Stimulated activated CD4-positive, alpha-beta T cell treated with anti-CD3 and anti-CD28 coated beads, Interleukin-2, amount 100 ng/mL, for 24 hours (primary cell): ENCODE measurements at places on chromosomes 7 and 10.

DNA sequence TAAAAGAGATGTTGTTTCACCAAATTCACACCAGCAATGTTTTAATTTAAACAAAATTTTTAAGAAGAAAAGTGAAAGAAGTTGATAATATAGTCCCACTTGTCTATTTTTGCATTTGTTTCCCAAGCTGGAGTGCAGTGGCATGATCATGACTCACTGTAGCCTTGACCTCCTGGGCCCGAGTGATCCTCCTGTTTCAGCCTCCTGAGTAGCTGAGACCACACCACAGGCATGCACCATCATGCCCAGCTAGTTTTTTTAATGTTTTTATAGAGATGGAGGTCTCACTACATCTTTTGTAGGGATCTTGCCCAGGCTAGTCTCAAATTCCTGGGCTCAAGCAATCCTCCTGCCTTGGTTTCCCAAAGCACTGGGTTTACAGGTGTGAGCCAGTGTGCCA is 14.1 kb upstream of the NDUFA5 start:
- no peak for DNase-seq

DNA sequence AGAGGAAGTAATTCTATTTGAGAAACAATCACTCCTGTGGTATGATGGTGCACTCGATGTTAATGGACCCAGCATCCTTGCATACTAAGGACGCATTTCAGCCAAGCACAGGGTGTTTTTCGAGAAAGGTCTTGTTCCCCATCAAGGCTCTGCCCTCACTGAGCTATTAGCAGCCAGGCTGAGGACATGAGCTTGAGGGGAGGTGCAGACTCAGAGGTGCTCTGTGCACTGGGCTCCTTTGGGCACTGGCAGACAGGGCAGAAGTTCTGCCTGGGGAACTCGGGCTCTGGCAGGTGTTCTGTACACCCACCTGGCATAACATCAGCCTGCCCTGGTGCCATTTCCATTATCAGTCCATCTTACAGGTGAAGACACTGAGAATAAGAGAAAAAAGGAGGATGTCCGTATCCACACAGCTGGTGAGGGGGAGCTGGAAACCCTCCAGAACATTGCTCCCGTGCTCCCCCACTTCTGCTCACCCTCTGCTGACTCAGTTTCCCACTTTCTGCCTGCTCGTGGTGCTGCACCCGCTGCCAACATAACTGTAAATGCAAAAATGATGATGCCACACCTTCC is 92.7 kb upstream of the RET start:
- no peak for DNase-seq

DNA sequence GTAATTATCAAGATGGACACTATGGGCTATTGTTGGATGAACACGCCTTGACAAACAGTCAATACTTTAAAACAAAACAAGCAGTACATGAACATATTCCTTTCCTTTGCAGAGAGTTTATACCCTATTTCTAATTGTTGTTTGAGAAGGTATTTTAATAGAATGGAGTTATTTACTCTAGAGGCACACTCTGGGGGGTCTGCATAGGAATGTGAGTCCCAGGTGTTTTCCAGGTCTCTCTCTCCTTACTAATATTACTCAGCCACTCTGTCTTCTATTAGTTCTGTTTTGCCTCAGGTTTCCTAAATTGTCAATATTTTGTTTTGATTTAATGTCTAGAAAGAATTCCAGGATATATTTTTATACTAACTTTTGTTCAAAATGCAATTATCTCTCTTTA is 1091.4 kb downstream of the CNTNAP2 start:
- no peak for DNase-seq

GRCh38 chr7:96080027-96080426 is 241.9 kb downstream of the SLC25A13 start:
- DNase-seq = no peak

DNA sequence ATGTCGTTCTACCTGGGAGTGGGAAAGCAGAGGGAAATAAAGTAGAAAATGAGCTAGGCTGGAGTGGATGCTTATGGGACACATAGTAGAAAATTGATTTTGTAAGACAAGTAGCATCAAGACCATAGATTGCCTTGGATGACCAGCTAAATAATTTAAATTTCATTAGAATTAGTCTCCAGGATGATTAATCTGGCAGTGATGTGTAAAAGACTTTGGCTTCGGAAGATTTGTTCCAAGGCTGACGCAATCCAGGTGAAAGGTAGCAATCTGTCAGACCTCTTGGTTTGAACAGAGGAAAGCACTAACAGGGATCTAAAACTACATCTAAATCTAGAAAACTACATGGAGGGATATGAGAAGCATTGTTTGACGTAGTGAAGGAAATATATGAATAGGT is 236.5 kb downstream of the ARL4A start:
- DNase-seq = no peak

DNA sequence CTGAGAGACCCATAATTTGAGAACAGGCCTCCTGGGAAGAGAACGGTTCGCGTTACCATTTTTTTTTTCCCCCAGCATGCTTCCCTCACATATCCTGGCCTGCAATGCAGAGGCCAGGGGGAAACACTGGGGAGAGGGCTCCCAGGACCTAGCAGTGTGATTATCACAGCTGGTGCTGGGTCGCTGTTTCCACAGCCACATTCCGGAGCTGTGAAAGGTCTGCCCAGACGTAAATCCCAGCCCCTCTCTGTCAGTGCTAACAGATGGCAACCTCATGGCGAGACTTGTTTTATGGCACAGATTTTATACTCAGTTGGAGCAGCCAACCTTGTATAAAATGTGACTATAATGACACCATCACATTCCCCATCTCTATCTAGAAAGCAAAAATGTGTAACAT is 150.5 kb downstream of the PLXDC2 start:
- DNase-seq = no peak

DNA sequence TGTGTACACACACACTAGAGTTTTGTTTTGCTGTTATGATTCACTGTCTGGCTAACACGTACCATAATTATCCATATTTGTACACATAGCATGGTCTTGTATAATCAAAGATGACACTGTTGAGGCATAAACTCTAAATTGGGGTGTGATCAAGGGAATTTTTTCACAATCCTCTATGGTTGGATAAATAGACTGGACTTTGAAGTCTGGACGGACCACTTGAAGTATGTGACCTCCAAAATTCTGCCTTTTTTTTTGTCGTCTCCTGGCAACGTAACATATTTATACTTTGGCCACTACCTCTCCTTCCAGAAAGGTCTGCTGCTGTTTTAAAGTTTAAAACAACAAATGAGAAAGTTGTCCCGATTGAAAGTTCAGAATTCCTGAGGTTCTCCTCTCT is 193.4 kb downstream of the CACNB2 start:
- DNase-seq = no peak

GRCh38 chr7:46492466-46492865 is 571.4 kb upstream of the IGFBP3 start:
- DNase-seq = no peak

DNA sequence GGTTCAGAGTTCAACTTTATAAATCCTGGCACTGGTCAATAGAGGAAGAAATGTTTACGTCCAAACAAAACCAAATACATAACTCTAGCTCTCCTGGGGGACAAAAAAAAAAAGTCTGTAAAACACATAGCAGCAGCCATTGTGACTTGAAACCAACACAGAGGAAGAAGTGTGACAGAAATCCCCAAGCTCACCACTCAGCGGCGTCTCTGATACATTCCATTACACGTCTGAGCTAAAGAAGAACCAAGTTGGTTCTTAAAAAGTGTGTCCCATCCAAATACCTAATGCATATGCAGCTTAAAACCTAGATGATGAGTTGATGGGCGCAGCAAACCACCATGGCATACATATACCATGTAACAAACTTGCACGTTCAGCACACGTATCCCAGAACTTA is 58.3 kb upstream of the NANOS1 start:
- DNase-seq = no peak

GRCh38 chr7:122605929-122606328 is 93.0 kb downstream of the RNF133 start:
- no peak for DNase-seq

GRCh38 chr10:132866601-132867381 is 75.6 kb downstream of the CFAP46 start:
- no peak for DNase-seq

DNA sequence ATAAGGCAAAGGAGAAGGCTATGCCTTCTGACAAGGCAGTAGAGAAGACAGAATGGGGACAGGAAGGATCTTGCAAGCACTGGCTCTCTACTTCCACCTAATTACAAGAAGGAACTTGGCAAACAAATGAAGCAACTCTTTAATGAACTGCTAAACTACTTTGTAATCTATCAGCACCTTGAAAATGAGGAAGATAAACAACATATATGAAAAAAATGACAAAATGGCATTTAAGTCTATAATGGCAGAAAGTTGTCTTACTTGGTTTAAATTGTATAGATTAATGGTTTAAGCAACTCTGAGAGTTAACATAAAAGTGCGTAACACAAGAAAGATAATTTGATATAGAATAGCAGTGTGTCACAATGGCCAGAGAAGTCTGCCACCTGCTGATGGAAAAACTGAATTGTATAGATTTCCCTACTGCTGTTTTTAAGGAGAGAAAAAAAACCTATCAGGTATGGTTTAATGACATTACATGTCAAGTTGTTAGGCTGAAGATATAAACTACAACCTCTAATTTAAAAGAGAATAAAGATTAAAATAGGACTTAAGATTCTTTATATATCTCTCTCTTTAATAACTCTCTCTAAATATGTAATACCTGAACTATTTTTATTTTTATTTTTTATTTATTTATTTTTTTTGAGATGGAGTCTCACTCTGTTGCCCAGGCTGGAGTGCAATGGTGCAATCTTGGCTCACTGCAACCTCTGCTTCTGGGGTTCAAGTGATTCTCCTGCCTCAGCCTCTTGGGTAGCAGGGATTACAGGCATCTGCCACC is 11.8 kb downstream of the NT5C3A start:
- DNase-seq = no peak
